D721Med (cell line): ENCODE measurements at places on chromosomes 7 and 10.

DNA sequence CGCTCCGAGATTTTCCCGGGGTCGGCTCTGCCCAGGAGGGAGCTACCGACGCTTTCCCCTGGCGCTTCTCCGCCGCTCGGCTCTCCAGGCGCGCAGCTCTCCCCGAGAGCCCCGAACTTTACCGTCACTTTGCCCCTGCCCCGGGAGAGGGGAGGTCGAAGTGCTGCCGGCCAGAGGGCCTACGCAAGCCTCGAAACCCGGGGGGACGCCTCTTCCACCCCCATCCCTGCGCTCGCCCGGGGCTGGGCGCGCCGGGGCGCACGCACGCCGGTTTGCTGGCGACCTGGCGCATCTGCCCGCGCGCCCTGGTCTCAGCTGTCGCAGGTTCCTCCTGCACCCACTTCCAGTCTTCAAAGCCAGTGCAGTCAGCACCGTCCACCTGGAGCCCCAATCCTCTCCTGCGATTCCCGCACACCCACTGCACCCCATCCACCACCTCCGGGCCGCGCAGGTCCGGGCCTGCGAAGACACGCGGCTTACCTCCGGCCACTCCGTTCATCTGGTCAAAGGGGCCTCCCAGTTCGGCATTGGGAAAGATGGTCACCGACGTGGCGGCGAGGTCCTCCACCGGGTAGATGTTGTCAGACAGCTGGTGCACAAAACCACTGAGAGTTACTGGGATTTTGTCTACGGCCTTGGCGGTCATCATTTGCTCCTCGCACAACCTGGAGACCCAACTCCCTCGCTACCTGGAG is 638 bp downstream of the EGR2 start:
- no peak for DNase-seq

DNA sequence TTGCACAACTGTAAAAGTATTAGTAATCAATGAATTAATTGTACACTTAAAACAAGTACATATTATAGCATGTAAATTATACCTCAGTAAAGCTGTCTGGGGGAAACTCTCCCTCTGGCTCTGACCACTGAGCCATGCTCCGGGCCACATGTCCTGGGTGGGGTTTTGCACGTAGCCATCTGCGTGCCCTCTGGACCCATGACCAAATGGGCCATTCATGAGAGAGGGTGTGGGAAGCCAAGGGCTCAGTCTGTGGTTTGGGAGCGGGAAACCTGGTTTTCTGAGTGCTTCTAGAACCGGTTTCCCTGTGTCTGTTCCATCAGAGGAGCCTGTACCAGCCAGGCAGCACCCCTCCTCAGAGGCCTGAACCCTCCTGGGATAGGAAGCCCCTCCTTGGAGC is 143.2 kb downstream of the SH3PXD2A start:
- no peak for DNase-seq

GRCh38 chr7:85522070-85522469 is 335.2 kb upstream of the SEMA3D start:
- no peak for DNase-seq

- DNase-seq: no peak
These were observed 491.7 kb downstream of the CCSER2 start for GRCh38 chr10:84820120-84820519.

GRCh38 chr7:22061775-22062174 is 116.1 kb upstream of the CDCA7L start:
- DNase-seq: no peak

GRCh38 chr10:103861505-103861904 is 6.1 kb upstream of the SH3PXD2A start:
- no peak for DNase-seq

- DNase-seq: no peak
These were observed 29.3 kb upstream of the OSBPL3 start for GRCh38 chr7:25009257-25009656.

- no peak for DNase-seq
These were observed 98.7 kb downstream of the SVOPL start for GRCh38 chr7:138602451-138602850.

GRCh38 chr7:107596881-107597581 is 17.0 kb downstream of the BCAP29 start:
- DNase-seq: no peak

GRCh38 chr7:151843181-151843580 is 33.7 kb downstream of the PRKAG2 start:
- DNase-seq: no peak

DNA sequence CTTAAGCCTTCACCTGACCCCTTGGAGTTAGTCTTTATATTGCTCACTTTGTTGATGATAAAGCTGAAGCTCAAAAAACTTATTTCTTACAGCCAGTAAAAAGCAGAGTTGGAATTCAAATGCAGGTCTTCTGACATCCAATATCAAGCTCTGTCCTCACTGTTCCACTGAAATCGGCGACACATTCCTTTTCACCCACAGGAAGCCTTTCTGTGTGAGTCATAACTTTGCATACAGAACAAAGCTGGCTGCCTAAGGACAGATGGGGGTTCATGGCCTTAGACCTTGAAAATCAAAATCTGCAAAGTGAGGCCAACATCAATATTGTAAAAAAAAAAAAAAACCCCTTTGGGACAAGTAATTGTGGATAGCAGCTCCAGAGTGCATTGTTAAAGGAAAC is 21.8 kb upstream of the AKR1B1 start:
- no peak for DNase-seq

DNA sequence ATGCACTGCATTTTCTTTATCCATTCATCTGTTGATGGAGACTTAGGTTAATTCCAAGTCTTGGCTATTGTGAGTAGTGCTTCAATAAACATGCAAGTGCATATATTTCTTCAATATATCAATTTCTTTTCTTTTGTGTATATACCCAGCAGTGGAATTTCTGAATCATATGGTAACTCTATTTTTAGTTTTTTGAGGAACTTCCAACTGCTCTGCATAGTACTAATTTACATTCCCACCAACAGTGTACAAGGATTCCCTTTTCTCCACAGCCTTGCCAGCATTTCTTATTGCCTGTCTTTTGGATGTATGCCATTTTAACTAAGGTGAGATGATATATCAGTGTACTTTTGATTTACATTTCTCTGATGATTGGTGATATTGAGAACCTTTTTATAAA is 145.2 kb downstream of the LYZL1 start:
- no peak for DNase-seq

DNA sequence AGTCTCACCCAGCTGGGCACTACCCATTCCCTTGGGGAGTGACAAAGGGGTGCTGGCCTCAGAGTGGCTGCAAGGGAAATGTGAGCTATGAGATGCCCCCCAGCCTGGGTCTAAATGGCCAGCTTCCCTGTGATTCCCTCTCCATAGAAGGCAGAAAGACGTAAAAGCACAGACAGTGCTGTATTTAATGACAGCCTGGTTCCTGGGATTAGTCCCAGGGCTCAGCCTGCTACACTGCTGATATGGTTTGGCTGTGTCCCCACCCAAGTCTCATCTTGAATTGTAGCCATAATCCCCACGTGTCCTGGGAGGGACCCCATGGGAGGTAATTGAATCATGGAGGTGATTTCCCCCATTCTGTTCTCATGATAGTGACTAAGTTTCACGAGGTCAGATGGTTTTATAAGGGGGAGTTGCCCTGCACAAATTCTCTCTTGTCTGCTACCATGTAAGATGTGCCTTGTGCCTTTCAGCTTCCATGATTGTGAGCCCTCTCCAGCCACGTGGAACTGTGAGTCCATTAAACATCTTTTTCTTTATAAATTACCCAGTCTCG is 23.9 kb upstream of the CALN1 start:
- DNase-seq: peak; percentile 26

GRCh38 chr10:10589540-10590303 is 427.9 kb upstream of the CELF2 start:
- DNase-seq: no peak
